T-helper 2 cell (primary cell): ENCODE measurements at places on chromosomes 16 and 17.

DNA sequence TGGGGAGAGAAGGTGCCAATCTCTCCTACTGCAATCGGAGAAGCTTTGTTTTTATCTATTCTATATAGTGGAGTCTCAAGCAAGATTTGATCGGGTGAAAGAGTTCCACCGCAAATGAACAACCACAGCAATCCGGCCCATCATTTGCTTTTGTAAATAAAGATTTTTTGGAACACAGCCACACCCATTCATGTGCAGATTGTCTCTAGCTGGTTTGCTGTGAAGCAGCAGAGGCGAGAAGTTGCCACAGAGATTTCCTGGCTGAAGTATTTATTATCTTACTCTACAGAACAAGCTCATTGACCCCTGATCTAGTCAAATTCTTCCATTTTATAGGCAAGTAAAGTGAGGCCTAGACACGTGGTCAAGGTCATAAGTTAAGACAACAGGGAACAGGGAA, 195.5 kb upstream of the TNRC6C start:
- no peak for DNase-seq

DNA sequence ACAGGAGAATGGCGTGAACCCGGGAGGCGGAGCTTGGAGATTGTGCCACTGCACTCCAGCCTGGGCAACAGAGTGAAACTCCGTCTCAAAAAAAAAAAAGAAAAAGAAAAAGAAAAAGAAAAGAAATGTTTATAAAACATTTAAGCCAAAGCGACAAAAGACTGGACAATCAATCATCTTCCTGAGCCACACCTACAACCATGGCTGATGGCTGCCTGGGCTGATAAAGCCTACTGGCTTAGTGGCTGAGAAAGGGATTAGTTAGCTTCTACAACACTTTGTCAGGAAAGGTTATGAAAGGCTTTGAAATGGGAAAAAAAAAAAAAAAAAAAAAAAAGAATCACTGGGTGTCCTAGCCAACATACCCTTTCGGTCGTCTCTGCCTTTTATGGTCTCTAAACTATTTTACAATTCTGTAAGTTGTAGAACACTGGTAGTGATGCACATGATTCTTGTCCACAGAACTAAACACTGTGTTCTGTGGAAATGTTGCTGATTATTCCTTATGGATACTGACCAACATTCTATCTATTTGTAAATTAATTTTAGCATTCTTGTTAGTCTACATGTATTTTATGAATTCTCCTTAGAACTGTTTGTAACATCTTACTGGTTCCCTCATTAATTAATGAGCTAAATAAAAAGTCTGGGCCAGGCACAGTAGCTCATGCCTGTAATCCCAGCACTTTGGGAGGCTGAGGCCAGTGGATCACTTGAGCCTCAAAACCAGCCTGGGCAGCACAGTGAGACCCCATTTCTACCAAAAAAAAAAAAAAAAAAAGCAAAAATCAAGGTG, 45.5 kb downstream of the ZZEF1 start:
- no peak for DNase-seq

DNA sequence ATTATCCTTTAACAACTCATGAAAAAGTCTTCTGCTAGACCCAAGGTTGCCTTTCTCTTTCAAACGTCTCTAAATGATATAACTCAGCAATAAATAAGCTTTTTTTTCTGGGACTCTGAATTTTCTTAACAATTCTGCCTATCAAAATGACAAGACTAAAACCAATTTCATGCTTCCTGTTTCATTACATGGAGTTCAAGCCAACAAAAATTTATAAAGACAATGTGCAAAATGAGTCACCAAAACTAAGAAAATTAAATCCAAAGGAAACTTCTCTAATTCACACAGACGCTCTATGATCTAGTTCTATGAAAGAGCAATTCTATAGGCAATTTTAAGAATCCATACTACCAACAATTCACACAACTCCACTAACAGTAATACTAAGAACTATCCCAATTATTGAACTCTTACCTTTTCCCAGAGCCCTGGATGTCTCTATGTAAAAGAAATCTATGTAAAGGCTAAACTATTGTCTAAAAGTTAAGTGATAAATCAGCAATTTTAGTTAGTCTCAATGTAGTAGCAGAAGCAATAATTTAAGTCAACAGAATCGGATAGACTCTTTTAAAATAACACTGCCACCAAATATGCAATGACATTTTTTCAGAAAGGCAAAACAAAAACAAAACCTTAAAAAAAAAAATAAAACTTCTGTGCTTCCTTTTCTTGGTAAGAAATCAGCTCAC, 44.2 kb downstream of the ZZEF1 start:
- DNase-seq: no peak

- no peak for DNase-seq
Observed at GRCh38 chr16:35410438-35410837, 1951.0 kb downstream of the TP53TG3F start.

DNA sequence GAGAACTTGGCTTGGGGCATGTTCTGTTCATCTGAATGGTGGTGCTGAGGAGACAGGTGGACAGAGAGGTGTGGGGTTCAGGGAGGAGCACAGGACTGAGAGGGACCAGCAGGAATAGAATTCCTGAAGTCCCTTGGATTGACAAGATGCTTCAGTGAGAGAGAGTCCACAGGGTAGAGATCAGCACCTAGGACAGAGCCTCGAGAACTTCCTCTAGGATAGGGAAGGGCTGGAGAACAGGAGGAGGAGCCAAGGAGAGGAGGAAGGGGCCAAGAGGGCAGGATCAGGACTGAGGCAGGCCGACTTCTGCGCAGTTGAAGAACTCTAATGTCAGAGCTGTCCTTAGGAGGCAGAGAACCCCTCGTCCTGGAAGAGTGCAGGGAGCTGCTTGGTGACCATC, 138.4 kb downstream of the PRKCB start:
- no peak for DNase-seq

DNA sequence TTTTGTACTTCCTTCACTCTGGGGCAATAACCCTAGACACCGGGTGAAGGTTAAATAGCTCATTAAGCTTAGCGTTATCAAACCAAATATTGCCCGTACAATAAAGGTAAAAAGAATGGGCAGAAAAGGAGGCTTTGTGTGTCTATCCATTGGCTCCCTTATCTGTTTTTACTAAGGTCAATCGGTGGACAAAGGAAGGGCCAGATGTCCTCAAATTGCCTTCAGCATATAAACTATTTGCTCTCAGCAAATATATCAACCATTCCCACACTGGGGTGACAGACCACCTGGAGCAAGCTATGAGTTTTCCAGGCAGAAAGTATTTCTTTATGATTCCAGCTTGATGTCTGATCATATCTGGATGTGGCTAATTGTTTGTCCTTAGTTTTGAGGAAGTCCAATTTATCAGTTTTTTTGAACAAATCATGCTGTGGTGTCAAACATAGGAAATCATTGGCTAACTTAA, 25.3 kb upstream of the WIPI1 start:
- no peak for DNase-seq

DNA sequence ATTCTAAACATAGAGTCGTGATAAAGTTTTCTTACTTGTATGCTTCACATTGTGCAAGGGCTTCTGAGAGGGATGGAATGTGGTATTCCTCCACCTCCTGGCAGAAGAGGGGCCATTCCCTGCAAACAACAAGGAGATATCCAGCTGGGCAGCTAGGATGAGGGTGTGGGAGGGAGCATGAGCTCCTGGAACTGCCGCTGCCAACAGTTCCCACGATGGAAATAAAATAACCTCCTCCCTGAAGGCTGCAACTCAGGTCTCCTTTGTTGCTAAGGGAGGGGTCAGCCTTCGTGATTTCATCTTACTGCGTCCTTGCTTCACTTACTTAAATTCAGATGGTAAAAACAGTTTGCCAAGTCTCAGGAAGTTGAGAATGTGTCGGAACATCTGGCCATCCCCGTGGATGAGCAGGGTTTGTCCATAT, 15.6 kb downstream of the PLEKHG4 start:
- DNase-seq: no peak

GRCh38 chr17:38898291-38898679, 27.1 kb upstream of the LASP1NB start:
- no peak for DNase-seq

- no peak for DNase-seq
Observed at GRCh38 chr17:301681-302299, 50.8 kb downstream of the RPH3AL start.

DNA sequence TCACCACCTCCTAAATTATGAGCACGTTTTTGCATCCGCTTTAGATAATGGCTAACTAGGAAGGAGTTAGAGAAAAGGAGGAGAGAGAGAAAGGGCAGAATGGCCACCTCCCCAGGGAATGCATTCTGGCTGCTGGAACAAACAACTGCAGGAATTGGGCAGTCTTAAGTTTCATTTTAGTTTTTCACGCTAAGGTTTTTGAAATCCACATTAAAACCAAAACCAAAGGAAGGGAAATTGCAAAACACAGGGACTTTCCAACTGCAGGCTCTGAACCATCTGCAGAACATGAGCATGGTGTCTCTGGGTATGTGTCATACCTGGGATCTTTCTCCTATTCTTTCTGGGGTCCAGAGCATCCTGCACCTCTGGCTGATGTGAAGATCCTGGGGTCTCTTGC, 12.1 kb upstream of the CCL8 start:
- DNase-seq: no peak

DNA sequence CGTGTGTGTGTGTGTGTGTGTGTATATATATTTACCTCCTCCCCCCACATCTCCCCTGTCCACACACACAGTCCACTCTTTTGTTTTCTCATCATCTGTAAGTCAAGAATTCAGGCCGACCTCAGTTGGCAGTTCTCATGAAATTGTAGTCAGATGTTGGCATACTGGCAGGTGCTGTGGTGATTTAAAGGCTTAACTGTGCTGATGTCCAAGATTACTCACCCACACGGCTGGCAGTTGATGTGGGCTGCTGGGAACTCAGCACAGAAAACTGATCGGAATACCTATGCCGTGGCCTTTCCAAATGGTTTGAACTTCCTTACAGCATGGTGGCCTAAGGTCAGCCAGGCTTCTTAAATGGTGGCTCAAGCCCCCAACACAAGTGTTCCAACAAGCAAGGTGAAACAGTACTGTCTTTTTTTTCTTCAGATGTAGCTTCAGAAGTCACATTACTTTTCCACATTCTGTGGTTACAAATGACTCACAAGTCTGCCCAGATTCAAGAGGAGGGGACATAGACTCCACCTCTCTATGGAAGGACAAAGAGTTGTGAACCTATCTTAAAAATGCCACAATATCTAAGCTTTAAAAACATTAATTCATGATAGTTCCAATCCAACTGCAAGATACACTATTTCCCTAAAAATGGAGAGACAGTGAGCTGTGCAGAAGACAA, 198.5 kb upstream of the HS3ST4 start:
- DNase-seq: no peak

GRCh38 chr17:49404906-49405305, 9.8 kb downstream of the PHB1 start:
- DNase-seq: no peak

DNA sequence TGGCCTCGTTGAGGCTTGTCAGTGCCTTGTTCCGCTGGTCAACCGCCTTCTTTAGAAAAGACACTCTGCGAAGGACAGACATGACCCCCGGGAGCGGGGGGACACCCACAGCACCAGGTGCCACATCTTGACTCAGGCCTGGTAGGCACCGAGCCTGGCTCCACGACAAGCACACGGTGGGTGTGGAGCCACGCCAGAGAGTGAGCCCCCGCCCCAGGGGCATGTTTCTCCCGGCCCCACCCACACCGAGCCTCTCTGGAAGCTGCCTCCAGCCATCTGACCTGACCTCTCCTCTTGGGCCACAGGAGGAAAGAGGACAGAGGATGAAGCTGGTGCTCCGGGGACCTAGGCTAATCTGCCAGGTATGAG, 4.6 kb downstream of the FAAP100 start:
- DNase-seq: no peak

DNA sequence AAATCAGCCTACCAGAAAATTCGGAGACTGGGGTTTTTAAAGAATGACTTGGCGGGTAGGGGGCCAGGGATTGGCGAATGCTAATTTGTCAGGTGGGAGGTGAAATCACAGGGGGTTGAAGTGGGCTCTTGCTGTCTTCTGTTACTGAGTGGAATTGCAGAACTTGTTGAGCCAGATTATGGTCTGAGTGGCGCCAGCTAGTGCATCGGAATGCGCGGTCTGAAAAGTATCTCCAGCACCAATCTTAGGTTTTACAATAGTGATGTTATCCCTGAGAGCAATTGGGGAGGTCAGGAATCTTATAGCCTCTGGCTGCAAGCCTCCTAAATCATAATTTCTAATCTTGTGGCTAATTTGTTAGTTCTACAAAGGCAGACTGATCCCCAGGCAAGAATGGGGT, 762 bp upstream of the RBL2 start:
- DNase-seq: no peak

- DNase-seq: no peak
Observed at GRCh38 chr17:80168371-80168770, 1.5 kb upstream of the CARD14 start.

GRCh38 chr16:7938175-7938574, 605.5 kb downstream of the RBFOX1 start:
- DNase-seq: no peak

GRCh38 chr17:1377334-1377733, 22.7 kb downstream of the YWHAE start:
- no peak for DNase-seq

- no peak for DNase-seq
Observed at GRCh38 chr16:67531247-67531646, 2.6 kb downstream of the RIPOR1 start.

- DNase-seq: no peak
Observed at GRCh38 chr17:74031316-74032090, 172.0 kb upstream of the RPL38 start.

GRCh38 chr17:50642722-50643656, 8.3 kb downstream of the ABCC3 start:
- DNase-seq: no peak

- no peak for DNase-seq
Observed at GRCh38 chr17:82915010-82915756, 75.4 kb upstream of the ZNF750 start.

GRCh38 chr17:58377661-58378060, 25.7 kb upstream of the SUPT4H1 start:
- DNase-seq: no peak

GRCh38 chr17:51827140-51827539, 331.4 kb downstream of the CA10 start:
- no peak for DNase-seq

DNA sequence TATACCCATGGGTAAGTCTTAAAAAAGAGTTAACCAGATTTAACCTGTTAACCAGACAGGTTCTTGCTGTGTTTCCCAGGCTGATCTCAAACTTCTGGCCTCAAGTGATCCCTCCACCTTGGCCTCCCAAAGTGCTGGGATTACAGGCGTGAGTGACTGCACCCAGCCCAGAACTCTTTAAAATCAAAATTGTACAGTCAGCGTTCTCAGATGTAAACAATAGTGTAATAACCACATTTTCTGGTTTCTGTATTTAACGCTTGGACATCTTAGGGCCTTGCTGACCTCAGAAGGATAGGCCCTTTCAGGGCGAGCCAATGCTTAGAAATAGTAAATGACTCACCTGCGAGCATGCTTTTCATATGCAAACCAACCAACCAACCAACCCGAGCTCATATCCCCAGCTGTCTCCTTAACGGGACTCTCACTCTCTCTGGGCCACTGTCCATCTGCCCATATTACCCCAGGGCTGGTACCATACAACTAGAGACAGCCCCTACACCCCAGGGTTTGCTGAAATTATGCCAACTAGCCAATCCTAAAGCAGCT, 415.0 kb upstream of the XYLT1 start:
- DNase-seq: no peak

- DNase-seq: no peak
Observed at GRCh38 chr17:72030067-72030899, 90.5 kb upstream of the SOX9 start.
